Colonic mucosa (tissue), 4 donors: ENCODE measurements at places on chromosomes 7 and 10. TPM values are rescaled to one million over a fixed set of nuclear protein-coding genes. Genes with fewer than 3 reads are reported as not detected.

DNA sequence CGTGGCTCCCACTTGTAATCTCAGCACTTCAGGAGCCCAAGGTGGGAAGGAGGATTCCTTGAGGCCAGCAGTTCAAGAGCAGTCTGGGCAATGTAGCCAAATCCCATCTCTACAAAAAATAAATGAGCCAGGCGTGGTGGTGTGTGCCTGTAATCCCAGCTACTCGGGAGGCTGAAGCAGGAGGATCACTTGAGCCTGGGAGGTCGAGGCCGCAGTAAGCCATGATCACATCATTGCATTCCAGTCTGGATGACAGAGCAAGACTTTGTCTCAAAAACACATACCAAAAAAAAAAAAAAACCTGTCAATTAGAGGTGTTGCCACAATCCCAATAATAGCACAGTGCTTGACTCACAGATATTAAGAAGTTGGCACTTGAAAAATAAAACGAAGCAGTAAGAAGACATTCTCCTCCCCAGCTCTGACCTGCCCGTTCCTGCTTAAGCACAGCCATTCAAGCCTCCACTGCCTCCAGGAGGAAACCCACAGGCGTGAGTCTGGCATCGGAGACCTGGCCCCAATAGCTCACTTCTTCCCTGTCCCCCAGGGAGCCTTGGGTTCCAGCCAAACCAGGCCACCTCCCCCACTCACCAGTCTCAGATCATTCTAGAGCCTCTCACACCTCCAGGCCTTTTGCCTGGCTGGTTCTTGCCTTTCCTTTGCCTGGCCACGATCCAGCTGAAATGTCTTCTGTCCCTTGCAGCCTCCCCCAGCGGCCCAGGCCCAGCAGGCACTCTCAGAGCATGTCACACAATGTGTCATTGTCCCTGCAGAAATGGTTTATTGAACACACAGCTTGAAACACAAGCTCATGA is 45.3 kb upstream of the GTF2I start:
- no peak overlapping the region for H3K4me3 ChIP-seq
- DNase-seq: no peak
- H3K4me1 ChIP-seq: peaks cover 3% of the 10 kb centered on the region
- no peaks in the 10 kb centered on the region for H3K36me3 ChIP-seq
- no peaks in the 10 kb centered on the region for H3K27me3 ChIP-seq

DNA sequence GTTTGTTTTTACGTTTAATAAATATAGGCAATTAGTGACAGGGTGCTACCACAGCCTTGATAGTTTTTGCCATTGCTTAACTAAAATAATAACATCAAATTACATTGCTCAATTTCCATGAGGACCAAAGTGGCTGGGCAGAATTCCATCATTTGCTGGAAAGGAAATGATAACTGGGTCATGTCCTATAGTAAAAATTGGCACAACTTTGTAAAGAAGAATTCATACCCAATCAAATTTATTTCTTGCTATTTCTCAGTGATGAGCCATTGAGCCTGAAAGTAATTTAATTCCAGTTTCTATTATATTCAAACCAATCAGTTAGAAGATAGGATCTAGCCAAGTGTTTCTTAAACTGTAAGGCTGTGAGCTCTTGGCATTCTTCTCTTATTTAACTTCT is 102.2 kb upstream of the CTTNBP2 start:
- H3K36me3 ChIP-seq: no peaks in the 10 kb centered on the region
- no peak overlapping the region for H3K4me3 ChIP-seq
- DNase-seq: no peak
- no peak overlapping the region for H3K27ac ChIP-seq

DNA sequence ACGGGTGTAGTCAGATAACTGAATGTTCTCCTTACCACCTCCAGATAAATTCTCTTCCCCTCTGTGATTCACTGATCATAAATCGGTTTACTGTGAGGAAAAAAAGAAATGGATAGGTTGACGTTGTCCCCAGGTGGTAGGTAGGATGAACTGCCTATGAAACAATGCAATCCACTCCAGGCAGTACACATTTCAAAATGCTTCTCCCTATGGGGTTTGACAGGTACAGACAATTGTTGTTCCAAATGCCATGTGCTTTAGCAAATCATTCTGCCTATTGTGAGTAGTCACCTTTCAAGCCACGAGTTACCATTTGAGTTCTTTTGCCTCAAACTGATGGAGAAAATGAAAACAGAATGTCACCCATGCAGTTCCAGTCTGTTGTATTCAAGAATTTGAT is 21.8 kb downstream of the VIM start:
- no peaks in the 10 kb centered on the region for H3K27me3 ChIP-seq
- DNase-seq: no peak
- H3K4me1 ChIP-seq: no peaks in the 10 kb centered on the region
- no peak overlapping the region for H3K4me3 ChIP-seq
- H3K27ac ChIP-seq: no peak overlapping the region

- H3K4me1 ChIP-seq: no peaks in the 10 kb centered on the region
- H3K27me3 ChIP-seq: no peaks in the 10 kb centered on the region
- no peak overlapping the region for H3K4me3 ChIP-seq
- H3K27ac ChIP-seq: no peak overlapping the region
These were observed 49.9 kb downstream of the SIRT1 start for GRCh38 chr10:67934336-67934735.

- no peak for DNase-seq
- H3K27me3 ChIP-seq: no peaks in the 10 kb centered on the region
- H3K4me3 ChIP-seq: no peak overlapping the region
- no peaks in the 10 kb centered on the region for H3K36me3 ChIP-seq
These were observed 48.6 kb downstream of the MALSU1 start for GRCh38 chr7:23347682-23348180.

- no peaks in the 10 kb centered on the region for H3K4me1 ChIP-seq
- no peak overlapping the region for H3K4me3 ChIP-seq
- no peak for DNase-seq
- no peak overlapping the region for H3K27ac ChIP-seq
These were observed 233.6 kb downstream of the BAMBI start for GRCh38 chr10:28910956-28911355.

DNA sequence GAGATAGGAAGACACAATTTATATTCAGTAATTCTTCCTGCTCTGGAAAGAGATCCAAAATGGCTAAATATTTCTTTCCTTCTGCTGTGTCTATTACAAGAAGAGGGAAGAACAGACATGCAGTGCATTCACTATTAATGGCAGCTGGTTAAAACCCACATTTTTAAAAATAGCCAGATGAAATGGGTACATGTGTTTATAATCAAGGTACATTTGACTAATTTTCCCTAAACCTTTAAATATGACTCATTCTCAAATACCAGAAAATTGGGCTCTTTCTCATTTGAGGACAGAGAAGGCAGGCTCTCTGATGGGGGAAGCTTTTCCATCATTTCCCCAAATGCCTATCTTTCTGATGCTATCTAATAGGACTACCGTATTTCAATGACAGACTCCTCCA is 215.7 kb upstream of the HABP2 start:
- DNase-seq: no peak
- no peak overlapping the region for H3K4me3 ChIP-seq
- no peaks in the 10 kb centered on the region for H3K27me3 ChIP-seq
- no peaks in the 10 kb centered on the region for H3K4me1 ChIP-seq
- no peak overlapping the region for H3K27ac ChIP-seq
- no peaks in the 10 kb centered on the region for H3K36me3 ChIP-seq

- no peaks in the 10 kb centered on the region for H3K4me1 ChIP-seq
- peak; percentile 71 for DNase-seq
- no peak overlapping the region for H3K27ac ChIP-seq
These were observed 3.0 kb upstream of the DLX5 start for GRCh38 chr7:97027427-97028234.

DNA sequence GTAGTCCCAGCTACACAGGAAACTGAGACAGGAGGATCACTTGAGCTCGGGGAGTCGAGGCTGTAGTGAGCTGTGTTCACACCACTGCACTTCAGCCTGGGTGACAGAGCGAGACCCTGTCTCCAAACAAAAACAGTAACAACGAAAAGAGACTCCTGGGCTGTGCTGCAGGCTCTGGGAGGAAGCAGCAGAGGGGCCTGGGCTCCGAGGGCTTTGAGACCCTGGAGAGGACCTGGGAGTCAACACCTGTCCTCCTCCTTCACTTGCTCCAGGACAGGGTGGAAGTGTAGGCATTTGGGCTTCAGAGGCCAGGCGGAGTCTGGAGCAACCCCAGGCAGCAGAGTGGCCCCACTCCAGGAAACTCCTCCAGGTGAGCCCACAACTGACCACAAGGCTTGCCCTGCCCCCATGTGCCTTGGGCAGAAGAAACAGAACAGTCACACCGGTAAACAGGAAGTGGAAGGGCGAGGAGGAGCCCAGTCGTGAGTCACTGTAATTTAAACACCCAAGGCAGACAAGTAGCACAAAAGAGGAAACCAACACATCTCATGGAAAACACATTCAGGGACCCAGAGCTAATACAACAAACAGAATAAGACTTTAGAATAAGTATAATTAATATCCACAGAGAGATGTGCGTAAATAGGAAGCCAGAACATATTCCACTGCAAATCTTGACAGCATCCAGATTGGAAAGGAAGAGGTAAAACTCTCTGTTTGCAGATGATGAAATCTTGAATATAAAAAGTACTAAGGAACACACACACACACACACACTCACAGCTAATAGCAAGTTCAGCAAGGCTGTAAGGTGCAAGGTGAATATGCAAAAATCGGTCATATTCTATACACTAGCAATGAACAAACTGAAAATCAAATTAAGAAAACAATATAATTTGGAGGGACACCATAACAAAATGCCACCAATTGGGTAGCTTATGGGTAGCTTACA is 20.5 kb upstream of the RASGEF1A start:
- no peaks in the 10 kb centered on the region for H3K27me3 ChIP-seq
- H3K27ac ChIP-seq: peak overlapping the region; percentile 16
- H3K4me3 ChIP-seq: no peak overlapping the region
- no peaks in the 10 kb centered on the region for H3K36me3 ChIP-seq

GRCh38 chr10:62016623-62017490 is 115.4 kb downstream of the ARID5B start:
- H3K4me1 ChIP-seq: peaks cover 3% of the 10 kb centered on the region
- H3K27me3 ChIP-seq: no peaks in the 10 kb centered on the region
- H3K27ac ChIP-seq: peak overlapping the region; percentile 49
- no peak overlapping the region for H3K4me3 ChIP-seq
- no peaks in the 10 kb centered on the region for H3K36me3 ChIP-seq
- DNase-seq: no peak

GRCh38 chr10:101903827-101904550 is 60.4 kb upstream of the KCNIP2 start:
- H3K4me1 ChIP-seq: no peaks in the 10 kb centered on the region
- H3K27me3 ChIP-seq: no peaks in the 10 kb centered on the region
- H3K36me3 ChIP-seq: no peaks in the 10 kb centered on the region
- no peak overlapping the region for H3K27ac ChIP-seq
- H3K4me3 ChIP-seq: no peak overlapping the region

DNA sequence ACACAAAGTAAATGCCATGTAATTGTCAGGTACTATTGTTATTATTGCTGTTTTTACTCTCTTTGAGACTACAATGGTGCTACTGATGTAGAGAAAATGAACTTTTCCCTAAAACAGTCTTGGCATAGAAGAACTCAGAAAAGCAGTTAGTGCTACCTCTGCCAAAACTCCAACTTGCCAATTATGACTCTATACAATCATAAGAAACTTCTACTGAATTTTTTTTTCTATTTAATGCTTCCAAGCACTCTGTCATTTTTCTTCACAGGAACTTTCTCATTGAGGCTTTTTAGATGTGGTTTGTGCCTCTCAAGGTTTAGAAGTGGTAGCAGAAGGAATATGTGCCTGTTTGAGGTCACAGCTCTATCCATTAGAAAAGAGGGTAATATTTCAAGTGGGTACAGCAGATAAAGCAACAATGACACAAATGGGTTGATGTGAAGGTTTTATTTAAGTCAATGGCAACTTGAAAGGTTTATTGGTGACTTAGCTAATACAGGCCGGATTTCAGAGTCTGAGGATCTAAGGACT is 64.0 kb upstream of the FERD3L start:
- no peaks in the 10 kb centered on the region for H3K36me3 ChIP-seq
- H3K4me3 ChIP-seq: no peak overlapping the region
- no peak overlapping the region for H3K27ac ChIP-seq
- H3K27me3 ChIP-seq: no peaks in the 10 kb centered on the region

DNA sequence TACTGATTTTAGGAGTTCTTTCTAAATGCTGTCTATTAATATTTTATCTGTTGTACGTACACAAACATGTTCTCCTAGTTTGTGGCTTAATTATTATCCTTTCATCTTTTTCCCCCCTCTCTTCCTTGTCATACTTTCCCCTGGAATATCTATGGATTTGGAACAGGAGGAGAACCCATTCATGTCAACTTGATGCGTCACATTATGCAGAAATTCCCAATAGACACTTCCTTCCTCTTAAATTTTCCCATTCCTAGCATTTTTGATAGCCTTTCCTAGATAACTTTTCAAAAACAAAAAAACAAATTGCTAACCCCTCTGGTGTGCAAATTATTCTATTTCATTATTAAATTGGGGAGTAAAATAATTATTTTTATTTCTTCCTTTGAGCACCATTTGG is 36.2 kb downstream of the SLC35B4 start:
- DNase-seq: no peak
- H3K36me3 ChIP-seq: no peaks in the 10 kb centered on the region
- no peaks in the 10 kb centered on the region for H3K4me1 ChIP-seq
- no peak overlapping the region for H3K4me3 ChIP-seq
- no peak overlapping the region for H3K27ac ChIP-seq
- no peaks in the 10 kb centered on the region for H3K27me3 ChIP-seq

DNA sequence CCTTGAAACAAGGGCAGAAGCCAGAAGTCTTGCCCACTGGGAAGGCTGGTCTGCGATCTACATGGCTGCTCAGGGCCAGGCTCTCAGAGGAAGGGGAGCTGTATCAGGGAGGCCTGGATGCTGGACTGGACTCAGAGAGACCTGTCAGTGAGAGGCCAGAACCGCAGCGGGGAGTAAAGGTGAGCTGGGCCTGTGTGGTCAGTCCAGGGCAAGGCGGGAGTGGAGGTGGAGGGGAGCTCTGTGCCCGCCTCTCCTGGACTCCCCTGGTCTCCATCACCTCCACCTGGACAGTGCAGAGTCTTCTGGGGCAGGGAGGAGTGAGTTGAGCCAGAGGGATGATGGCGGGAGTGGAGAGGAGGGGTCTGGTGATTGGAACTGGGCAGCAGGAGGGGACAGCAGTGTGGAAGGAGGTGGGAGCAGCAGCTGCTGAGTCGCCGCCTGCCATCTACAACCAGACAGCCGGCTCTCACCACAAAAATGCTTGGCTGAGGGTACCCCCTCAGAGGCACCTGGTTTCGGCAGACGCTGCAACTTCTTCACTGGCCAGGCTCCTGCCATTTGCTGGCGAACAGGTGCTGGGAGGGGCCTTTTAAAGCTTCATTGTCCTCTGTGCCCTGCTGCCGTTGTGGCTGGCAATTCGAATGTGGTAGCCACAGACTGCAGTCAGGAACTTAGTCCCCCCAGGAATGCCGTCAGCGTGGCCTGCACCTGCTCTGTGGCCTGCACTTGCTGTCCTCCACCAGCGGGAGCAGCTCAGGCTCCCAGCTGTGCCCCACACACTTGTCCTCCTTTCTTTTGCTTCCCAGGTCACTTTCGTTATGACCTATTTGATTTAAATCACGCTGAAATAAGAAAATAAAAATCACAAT is 3.5 kb downstream of the RASSF4 start:
- DNase-seq: no peak
- H3K4me1 ChIP-seq: peaks cover 4% of the 10 kb centered on the region
- H3K4me3 ChIP-seq: no peak overlapping the region
- H3K27me3 ChIP-seq: no peaks in the 10 kb centered on the region

TMEM140 gene
- total RNA-seq: 11.9 TPM

NKX2-3 gene
- 7.9 TPM for total RNA-seq

ITGB8 gene
- total RNA-seq: 7.3 TPM

TYW1 gene
- total RNA-seq: 16.2 TPM

ATG9B gene
- total RNA-seq: 1.2 TPM

TSPAN12 gene
- 22.0 TPM for total RNA-seq

KBTBD2 gene
- 18.2 TPM for total RNA-seq

IRF5 gene
- 9.7 TPM for total RNA-seq

NIPSNAP2 gene
- 67.5 TPM for total RNA-seq

AKR1C3 gene
- 75.6 TPM for total RNA-seq
